Activated CD4-positive, CD25-positive, alpha-beta regulatory T cell (primary cell): ENCODE measurements at places on chromosomes 1 and 21.

- DNase-seq = no peak
These were observed 49.2 kb upstream of the TACSTD2 start for GRCh38 chr1:58626293-58626692.

DNA sequence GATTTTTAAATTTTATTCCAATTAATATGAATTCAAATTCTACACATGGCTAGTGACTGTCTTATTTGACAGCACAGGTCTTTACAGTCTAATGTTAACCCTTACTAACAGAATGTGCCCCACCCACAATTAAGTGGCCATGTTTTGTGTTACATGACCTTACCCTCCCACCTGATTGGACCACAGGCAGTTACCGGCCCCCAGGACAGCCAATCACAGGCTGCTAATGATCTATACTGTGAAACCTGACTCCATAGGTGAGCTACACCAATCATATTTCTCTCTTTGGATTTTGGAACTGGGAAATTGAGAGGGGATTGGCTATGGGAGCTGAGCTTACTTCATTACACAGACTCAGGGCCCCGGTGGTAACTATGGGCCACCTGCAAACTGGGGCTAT lies 27.5 kb downstream of the ZP4 start:
- no peak for DNase-seq

- DNase-seq = no peak
These were observed 178.5 kb downstream of the PRDM2 start for GRCh38 chr1:13878451-13878850.

GRCh38 chr1:153534925-153535241 lies 908 bp downstream of the S100A6 start:
- DNase-seq = no peak

GRCh38 chr1:93331412-93331811 lies 14.3 kb upstream of the DR1 start:
- DNase-seq = no peak

DNA sequence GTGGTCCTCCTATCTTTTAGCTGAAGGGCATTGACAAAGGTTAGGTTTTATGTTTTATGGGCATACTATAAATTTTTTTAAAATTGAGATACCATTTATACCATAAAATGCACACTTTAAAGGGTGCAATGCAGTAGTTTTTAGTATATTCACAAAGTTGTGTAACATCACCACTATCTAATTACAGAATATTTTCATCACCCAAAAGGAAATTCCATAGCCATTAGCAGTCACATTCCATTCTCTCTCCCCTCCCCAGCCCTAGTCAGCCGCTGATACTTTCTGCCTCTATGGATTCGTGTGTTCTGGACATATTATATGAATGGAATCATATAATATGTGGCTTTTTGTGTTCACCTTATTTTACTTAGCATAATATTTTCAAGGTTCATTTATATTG lies 135.8 kb upstream of the B3GALT2 start:
- DNase-seq = no peak

DNA sequence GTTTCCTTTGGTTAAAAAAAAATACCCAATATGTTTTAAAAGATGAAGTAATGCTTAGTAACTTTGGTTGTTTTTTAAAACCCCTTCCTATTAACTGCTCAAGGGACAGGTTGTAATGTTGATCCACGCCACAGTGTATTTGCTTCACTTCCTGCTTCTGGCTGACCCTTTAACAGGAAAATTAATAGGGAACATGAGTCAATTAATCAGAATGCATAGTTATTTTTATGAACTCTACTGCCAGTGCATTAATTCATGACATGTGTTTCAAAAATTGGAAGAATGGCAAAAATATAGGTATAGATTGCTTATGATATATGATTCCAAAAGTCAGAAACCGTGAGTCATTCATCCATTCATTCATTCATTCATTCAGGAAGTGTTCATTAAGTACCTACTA lies 204.8 kb downstream of the SETD4 start:
- no peak for DNase-seq

GRCh38 chr1:187787736-187788135 lies 959.0 kb downstream of the PLA2G4A start:
- no peak for DNase-seq

DNA sequence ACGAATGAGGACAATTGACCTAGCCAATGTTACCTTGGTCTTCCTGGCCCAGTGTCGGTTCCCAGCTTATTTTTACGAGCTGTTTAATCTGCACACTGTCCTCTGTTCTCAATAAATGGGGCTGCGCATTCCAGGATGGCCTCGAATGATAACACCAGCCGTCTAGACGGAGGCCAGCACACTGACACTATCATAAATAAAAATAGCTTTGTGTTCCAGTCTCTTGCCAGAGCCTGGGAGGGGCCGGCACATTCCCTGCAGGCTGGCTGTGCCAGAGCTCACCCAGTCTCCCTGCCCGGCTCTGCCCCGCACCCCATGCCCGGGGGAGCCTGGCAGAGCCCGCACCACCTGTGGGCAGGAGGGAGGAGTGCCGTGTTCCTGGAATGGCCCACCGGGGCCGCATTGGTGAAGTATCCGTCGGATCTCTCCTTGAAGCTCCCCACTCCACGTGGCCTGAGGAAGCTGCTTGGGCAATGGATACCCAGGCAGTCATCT lies 92.1 kb downstream of the SPSB1 start:
- DNase-seq = no peak

GRCh38 chr1:236953151-236953700 lies 51.0 kb downstream of the MT1HL1 start:
- DNase-seq = no peak

GRCh38 chr1:26469558-26469957 lies 2.7 kb upstream of the HMGN2 start:
- no peak for DNase-seq

DNA sequence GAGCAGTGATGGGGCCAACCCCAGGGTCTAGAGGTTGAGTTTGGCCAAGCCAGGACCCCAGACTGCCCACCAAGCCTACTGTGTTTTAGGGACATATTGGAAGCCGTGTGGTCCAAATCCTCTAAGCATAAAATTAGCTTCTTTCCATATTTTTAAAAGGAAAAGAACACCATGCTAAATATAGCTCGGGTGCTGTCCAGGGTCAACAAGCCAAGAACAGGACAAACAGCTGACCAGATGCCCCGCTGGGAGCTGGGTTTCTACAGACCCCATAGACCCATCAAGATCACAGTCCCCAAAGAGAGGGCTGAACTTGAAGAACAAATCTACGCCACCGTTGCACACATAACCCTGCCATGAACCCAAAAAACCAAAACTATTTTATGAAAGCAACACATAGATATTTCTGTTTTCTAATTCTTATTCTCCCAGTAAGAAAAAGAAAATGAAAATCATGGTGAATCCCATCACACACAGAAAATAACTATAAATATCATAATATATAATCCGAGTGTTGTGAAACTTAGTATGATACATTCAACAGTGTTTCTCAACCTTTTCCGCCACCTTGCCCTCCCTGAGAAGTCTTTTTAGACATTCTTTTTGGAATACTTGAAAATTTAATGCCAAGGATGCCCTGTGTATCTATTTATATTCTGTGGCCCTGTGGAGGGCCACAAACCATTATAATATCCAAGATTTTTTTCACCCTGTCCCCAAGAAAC lies 36.2 kb upstream of the FHAD1 start:
- DNase-seq = no peak

GRCh38 chr1:9596415-9597123 lies 7.9 kb downstream of the TMEM201 start:
- no peak for DNase-seq

- no peak for DNase-seq
These were observed 17.3 kb downstream of the GLUL start for GRCh38 chr1:182374101-182374834.

DNA sequence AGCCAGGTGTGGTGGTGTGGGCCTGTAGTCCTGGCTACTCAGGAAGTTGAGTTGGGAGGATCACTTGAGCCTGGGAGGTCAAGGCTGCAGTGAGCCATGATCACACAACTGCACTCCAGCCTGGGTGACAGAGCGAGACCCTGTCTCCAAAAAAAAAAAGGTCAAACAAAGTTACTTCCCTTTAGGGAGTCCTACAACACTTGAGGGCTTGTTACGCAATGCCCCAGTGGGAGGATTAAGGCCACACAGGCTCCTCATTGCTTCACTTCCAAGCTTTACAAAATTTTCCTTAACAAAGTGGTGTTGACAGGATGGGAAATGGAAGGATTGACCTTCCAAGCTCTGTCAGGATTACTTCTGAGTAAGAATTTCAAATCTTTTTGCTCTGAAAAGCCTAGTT lies 6.2 kb upstream of the EXTL1 start:
- no peak for DNase-seq

DNA sequence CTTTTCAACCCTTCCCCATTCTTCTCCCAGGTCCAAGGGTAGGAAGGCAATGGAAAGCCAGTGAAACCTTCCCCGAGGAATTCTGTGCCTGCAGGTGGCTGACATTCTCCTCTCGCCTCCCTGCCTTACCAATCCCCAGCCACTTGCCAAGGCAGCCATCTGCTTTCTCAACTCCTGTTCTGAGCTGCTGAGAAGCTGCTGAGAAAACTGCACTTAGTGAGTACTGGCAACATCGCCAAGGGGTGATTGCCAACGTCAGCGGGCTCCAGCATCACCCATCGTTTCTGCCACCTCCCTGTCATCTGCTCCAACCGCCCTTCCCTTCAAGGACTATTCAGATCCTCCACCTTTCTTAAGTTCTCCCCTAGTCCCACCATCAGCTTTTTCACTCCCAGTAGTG lies 106.0 kb downstream of the PTPRU start:
- no peak for DNase-seq

- no peak for DNase-seq
These were observed 10.0 kb upstream of the IRF6 start for GRCh38 chr1:209815931-209816341.

- peak; percentile 27 for DNase-seq
These were observed 24.0 kb downstream of the QSOX1 start for GRCh38 chr1:180178511-180179161.

- no peak for DNase-seq
These were observed 15.2 kb upstream of the AGO3 start for GRCh38 chr1:35915693-35916092.

DNA sequence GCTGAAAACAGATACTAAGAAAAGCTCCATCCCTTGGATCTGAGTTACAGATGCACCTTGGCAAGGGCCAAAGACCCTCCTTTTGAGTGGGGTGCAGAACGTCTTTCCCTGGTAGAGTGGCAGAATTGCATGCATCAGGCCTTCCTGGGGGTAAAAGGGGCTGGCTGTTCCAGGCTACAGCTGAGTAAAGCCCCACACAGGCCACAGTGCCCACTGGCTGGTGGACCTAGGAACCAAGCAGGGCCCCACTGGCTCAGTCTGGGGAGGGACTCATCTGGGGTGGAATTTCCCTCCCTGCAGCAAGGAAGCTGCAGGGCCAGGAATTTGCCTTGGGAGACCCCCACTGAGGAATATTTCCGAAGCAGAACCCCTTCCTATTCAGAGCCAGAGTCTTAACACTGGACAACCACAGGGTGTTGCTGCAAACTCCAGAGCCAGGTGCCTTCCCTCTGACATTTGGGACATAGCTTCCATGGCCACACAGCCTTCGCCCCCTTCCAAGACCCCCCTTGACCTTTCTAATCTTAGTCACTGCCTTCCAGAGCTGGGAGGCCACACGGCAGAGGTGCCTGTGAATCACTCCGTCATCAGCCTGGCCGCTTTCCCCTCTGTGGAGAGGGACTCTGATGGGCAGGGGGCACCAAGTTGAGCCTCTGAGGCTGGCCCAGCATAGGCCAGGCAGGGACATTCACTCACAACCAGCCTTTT lies 52.5 kb downstream of the LACTBL1 start:
- DNase-seq = no peak

DNA sequence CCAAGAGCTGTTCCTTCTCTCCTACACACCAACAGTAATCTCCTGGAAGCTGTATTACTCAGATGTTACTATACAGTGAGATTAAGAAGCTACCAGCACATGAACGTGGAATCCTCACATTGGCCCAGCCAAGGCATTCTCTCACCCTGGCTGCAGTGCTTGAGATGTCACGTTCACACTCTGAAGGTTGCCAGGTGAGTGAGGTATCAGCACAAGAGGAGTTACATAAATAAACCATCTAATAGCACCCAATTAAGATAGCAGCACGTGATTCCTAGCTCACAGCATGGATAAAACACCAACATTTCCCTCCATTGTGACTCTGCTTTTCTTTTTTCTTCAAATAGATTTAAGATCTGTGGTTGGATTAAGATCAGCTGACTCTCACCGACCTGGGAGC lies 182.8 kb downstream of the PLPP3 start:
- no peak for DNase-seq

DNA sequence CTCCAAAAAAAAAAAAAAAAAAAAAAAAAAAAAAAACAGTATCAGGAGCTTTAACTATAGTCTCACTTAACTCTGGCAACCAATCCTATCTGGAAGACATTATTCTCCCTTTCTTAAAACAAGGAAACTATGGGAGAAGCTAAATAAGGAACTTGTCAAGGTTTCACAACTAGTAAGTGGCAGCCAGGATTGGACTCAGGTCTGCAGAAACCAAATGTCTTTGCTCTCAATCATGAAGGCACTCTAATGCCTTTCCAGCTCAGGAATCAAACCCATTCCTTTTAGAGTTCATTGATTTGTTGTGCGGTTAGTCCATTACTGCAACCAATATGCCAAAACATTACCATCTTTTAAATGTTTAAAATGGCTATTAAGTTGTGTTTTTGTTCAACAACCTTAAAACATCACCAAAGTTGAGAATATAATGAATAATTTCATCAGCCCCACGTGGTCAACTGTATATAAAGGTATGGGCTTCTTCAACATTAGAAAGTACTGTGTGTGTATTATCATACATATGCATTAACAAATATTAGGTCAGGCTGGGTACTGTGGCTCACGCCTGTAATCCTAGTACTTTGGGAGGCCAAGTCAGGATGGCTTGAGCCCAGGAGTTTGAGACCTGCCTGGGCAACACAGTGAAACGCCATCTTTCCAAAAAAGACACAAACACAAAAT lies 1.5 kb downstream of the EPRS1 start:
- no peak for DNase-seq

GRCh38 chr1:24925963-24926362 lies 4.1 kb downstream of the RUNX3 start:
- no peak for DNase-seq

- DNase-seq = no peak
These were observed 28.2 kb upstream of the SYDE2 start for GRCh38 chr1:85228972-85229371.

- no peak for DNase-seq
These were observed 32.1 kb downstream of the CTNNBIP1 start for GRCh38 chr1:9877962-9878361.

- peak; percentile 8 for DNase-seq
These were observed 26.1 kb downstream of the ATP5PF start for GRCh38 chr21:25708467-25709065.

- no peak for DNase-seq
These were observed 48.2 kb downstream of the RPAP2 start for GRCh38 chr1:92346866-92347640.

GRCh38 chr1:26700711-26701110 lies 4.9 kb downstream of the ARID1A start:
- no peak for DNase-seq
